Left kidney (tissue), 8 donors: ENCODE measurements at places on chromosomes 3 and 15. TPM values are rescaled to one million over a fixed set of nuclear protein-coding genes. Genes with fewer than 3 reads are reported as not detected.

The HIGD2B gene
- not detected for polyA plus RNA-seq

The P2RY13 gene
- polyA plus RNA-seq, result 0.81 TPM

The PLCL2 gene
- polyA plus RNA-seq, result 16.4 TPM

The COL6A6 gene
- 2.9 TPM for polyA plus RNA-seq

The MAGEL2 gene
- polyA plus RNA-seq, result 4.5 TPM

The CCR9 gene
- 0.05 TPM for polyA plus RNA-seq

The XYLB gene
- 16.1 TPM for polyA plus RNA-seq
